ENCODE measurements at places on chromosomes 7 and 10.

GRCh38 chr10:124527874-124528395 is 66.3 kb downstream of the LHPP start:
- DNase-seq: no peak
- no peaks in the 10 kb centered on the region for H3K27me3 ChIP-seq
- H3K27ac ChIP-seq: no peak overlapping the region
- no peak overlapping the region for H3K4me3 ChIP-seq
- peaks cover 7% of the 10 kb centered on the region for H3K4me1 ChIP-seq
- H3K36me3 ChIP-seq: no peaks in the 10 kb centered on the region

DNA sequence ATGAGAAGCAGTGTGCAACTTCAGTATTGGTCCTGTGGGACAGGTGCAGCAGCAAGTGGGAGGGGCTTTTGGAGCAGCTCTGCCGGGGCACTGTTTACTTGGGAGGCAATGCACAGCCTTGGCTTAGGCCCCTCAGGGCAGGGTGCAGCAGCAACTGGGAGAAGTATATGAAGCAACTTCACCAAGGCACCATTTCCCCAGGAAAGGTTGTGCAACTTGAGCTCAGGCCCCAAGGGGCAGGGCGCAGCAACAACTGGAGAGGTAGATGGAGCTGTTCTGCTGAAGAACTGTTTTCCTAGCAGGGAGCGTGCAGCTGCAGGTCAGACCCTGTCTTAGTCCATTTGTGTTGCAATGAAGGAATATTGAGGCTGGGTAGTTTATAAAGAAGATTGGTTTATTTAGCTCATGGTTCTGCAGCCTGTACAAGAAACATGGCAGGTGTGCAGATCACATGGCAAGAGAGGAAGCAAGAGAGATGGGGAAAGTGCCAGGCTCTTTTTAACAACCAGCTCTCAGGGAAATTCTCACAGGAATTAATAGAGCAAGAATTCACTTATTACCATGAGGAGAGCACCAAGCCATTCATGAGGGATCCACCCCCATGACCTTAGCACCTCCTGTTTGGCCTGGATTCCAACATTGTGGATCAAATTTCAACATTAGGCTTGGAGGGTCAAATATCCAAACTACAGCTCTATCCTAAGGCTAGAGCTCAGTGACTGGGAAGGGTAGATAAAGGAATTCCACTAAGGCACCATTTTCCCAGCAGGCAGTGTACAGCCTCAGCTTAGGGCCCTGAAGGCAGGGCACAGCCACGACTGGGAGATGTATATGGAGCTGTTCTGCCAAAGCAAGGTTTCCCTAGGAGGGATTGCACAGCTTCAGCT is 10.9 kb downstream of the GPR141 start:
- no peak overlapping the region for H3K27ac ChIP-seq
- H3K4me1 ChIP-seq: peaks cover 27% of the 10 kb centered on the region
- DNase-seq: peak; percentile 82

- H3K27me3 ChIP-seq: no peaks in the 10 kb centered on the region
- no peak overlapping the region for H3K27ac ChIP-seq
- H3K4me1 ChIP-seq: no peaks in the 10 kb centered on the region
- H3K4me3 ChIP-seq: no peak overlapping the region
Observed at GRCh38 chr10:89695307-89695706, 6.1 kb upstream of the KIF20B start.

DNA sequence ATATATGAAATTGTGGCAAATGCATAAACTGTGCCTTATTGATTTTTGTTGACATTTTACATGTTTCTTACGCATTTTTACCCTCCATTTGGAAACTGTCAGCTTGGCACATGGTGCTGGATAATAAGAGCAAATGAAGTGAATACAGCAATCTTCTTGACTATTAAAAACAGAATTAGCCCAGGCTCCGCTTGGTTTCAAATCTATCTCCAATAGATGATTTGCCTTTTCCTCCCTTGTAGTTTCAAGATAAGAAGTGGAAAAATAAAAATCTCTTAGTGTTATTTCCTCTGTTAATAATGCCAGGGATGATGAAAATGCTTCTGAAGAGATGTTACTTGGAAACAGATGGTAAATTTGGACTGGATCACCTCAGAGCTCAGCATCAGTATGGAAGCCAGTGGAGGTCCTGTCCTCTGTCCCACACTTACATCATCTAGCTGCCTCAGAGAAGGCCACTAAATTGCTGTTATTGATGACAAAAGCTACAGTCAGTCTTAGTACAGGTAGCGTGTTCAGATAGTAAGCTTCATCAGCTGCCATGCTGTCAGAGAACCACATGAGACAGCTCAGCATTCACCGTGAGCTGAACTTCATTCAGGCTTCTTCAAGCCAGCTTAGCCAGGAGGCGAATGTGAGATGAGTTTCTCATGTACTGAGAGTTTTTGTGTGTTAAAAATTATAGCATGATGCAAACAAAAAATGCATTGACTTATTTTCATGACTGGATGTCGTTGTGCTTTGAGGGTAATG is 246.8 kb downstream of the CELF2 start:
- H3K4me1 ChIP-seq: peaks cover 2% of the 10 kb centered on the region
- no peak overlapping the region for H3K4me3 ChIP-seq
- no peaks in the 10 kb centered on the region for H3K27me3 ChIP-seq
- no peak for DNase-seq

DNA sequence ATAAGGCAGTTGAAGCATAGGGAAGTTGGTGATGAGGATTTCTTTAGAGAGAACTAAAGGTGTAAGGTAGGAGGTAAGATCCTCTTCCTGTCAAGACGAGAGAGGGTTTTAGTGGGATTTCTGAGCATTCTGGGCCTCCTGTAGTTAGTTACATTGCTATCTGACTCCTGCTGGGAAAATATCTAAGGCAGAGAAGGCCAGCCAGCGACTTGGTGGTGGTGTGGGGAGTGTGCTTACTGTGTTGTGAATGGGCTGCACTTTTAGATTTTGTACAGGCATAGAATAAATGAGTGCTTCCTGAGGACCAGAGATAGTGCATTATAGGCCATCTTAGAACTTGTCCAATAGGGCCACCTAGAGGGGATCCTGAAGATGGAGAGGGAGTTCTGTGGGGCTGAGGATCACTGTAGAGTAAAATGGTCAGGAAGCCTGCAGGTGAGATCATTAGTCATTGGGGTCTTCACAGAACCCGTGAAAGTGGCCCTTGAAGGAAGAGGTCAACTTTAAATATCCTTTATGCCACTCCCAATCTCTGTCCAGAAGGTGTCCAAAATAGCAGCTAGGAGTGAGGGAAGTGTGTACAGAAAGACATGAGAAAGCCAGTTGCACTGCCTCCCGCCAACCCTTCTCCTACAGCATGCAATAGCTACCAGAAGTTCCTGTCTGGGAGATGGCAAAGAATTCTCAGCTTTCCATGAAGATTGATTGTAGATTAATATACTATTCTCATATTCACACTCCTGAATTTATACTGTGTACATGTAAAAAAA is 266.6 kb downstream of the POLR1F start:
- no peak overlapping the region for H3K27ac ChIP-seq
- H3K4me3 ChIP-seq: no peak overlapping the region

DNA sequence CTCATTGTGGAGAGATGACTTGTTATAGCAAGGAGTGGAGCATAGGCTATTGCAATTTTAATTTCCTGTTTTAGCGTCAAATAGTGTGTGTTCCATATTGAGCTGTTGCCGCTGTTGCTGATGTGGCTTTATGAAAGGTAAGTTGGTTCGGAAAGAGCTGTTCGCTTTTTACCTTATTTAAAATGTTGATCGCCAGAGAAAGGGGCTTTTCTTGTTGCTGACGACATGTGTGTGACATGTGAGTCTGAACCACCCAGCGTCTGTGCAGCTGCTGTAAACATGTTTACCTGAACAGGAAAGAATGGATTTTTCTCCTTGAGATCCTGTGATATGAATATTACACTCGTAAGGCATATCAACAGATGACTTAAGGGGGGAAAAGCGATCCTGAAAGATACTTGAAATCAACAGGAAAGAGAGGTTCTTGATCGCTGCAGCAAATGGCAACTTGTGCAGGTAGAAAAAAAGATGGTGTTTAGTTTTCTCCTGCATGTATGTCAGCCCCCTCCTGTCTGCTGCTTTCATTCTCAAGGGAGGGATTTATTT is 2.5 kb downstream of the ZEB1 start:
- no peak for DNase-seq
- H3K27me3 ChIP-seq: peaks cover 36% of the 10 kb centered on the region
- H3K4me1 ChIP-seq: no peaks in the 10 kb centered on the region
- H3K36me3 ChIP-seq: no peaks in the 10 kb centered on the region

DNA sequence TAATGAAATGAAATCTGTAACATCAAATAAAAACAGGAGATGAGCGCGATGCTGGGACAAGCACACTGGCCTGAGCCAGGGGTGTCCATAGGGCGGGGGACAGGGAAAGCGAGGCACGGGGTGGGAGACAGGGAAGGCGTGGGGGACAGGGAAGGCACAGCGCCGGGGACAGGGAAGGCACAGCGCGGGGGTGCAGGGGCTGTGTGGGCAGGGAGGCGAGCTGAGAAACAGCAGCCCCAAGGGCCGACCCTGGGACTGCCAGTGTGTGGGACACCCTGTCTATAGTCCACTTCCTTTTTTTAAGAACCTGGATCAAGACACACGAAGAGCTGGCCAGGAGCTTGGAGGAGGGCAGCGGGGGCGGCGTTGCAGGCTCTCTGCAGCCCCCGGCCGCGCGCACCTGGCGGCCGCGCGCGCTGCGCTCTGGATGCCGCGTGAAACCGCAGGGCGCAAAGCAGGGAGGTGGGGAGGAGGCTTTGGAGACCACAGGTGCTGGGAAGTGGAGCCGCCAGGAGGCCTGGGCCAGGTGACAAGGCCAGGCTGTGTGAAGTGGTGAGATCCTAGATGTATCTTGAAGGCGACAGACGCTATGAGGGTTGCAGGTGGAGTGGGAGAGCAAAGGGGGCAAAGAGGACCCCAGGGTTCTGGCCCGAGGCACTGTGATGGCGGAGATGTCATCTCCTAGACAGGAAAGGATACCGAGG is 157.7 kb downstream of the COBL start:
- H3K4me3 ChIP-seq: no peak overlapping the region
- no peak for DNase-seq
- no peaks in the 10 kb centered on the region for H3K27me3 ChIP-seq
- no peaks in the 10 kb centered on the region for H3K4me1 ChIP-seq

DNA sequence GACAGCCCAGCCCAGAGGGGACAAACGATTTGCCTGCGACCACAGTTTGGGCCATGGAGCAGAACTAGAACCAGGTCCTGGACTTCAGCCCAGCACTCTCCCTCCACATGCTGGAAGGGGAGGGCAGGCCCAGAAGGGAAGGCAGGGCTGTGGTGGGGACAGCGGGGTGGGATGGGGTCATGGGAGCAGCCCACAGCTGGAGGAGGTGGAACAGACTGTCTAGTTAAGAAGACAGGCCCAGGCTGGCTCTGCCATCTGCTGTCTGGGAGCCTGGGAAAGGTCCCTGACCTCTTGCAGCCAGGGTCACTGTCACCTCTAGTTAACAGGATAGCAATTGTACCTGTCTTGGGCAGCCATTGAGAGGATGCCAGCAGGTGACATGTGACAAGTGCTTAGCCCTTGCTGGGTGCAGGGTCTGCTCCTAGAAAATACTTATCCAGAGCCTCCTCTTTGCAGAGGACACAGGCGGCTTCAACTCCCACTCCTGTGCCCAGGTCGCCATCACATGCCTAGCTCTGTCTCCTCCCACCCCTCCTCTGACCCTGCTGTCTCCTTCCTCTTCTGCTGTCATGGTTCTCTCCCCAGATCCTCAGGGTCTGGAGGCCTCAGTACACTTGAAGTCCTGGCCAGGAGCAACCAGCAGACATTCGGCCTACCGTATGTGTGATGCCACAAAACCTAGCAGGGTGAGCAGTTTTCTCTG is 37.0 kb upstream of the CHST15 start:
- H3K4me1 ChIP-seq: peaks cover 15% of the 10 kb centered on the region
- no peak overlapping the region for H3K27ac ChIP-seq
- no peak overlapping the region for H3K4me3 ChIP-seq
- DNase-seq: no peak

- no peaks in the 10 kb centered on the region for H3K27me3 ChIP-seq
- no peak overlapping the region for H3K27ac ChIP-seq
- DNase-seq: no peak
- H3K4me1 ChIP-seq: no peaks in the 10 kb centered on the region
- H3K4me3 ChIP-seq: no peak overlapping the region
Observed at GRCh38 chr10:95169522-95169921, 24.5 kb upstream of the ACSM6 start.

DNA sequence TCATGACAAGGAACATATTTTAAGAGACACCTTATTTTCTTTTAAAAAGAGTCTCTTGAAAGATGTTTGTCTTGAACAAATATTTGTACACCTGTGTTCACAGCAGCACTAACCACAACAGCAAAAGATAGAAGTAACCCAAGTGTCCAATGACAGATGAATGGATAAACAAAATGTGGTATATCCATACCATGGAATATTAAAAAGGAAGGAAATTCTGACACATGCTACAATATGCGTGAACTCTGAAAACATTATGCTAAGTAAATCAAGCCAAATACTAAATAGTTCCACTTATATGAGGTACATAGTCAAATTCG is 17.8 kb downstream of the SGMS1 start:
- peak overlapping the region; percentile 55 for H3K27ac ChIP-seq
- peaks cover 70% of the 10 kb centered on the region for H3K4me1 ChIP-seq
- H3K4me3 ChIP-seq: no peak overlapping the region
- DNase-seq: no peak

GRCh38 chr10:63265222-63265617 is 132.1 kb downstream of the NRBF2 start:
- no peaks in the 10 kb centered on the region for H3K36me3 ChIP-seq
- H3K27ac ChIP-seq: peak overlapping the region; percentile 97
- no peaks in the 10 kb centered on the region for H3K27me3 ChIP-seq
- peaks cover 63% of the 10 kb centered on the region for H3K4me1 ChIP-seq

DNA sequence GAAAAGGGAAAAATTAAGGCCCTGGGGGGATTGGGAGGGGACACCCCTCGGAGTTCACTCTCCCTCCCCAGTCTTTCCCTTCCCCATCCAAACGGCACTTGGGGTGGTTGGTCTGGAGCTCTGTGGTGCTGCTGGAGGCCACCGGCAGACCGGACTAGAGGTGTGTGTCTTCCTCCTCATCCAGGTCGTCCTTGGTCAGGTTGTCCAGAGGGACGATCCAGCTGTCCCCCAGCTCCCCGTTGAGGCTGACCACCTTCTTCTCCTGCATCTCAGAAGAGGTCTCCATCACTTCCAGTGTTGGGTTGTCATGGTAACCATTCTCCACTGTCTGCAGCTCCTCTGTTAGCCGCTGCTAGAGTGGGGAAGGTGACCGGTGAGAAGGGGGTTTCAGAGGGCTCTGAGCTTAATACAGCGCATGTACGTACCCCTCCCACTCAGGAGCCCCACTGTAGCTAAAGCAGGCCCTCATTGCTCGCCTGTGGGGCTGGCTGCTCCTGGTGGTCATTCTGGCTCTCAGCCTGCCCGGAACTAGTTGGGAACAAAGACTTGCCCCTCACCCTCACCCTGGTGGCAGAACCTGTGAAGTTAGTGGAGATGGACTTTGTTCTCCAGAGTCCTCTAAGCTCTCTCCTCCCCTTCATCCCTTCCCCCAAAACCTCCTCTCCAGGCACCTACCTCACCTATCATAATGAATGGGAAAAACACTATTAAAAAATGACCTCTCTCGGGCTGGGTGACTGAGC is 52.1 kb downstream of the PODXL start:
- no peak overlapping the region for H3K4me3 ChIP-seq
- DNase-seq: no peak
- no peaks in the 10 kb centered on the region for H3K36me3 ChIP-seq
- H3K27ac ChIP-seq: peak overlapping the region; percentile 23
- H3K4me1 ChIP-seq: peaks cover 13% of the 10 kb centered on the region
- H3K27me3 ChIP-seq: no peaks in the 10 kb centered on the region

- H3K27ac ChIP-seq: no peak overlapping the region
- no peaks in the 10 kb centered on the region for H3K4me1 ChIP-seq
- no peaks in the 10 kb centered on the region for H3K27me3 ChIP-seq
- no peaks in the 10 kb centered on the region for H3K36me3 ChIP-seq
Observed at GRCh38 chr10:44049301-44050015, 335.4 kb downstream of the CXCL12 start.

- no peak overlapping the region for H3K4me3 ChIP-seq
- H3K27ac ChIP-seq: no peak overlapping the region
- no peaks in the 10 kb centered on the region for H3K27me3 ChIP-seq
- H3K4me1 ChIP-seq: peaks cover 4% of the 10 kb centered on the region
- no peaks in the 10 kb centered on the region for H3K36me3 ChIP-seq
Observed at GRCh38 chr10:89151857-89152256, 55.3 kb downstream of the CH25H start.

Measured in left lung (tissue), 14 donors.